Fibroblast of skin of back (primary cell): ENCODE measurements at places on chromosomes 16 and 17.

DNA sequence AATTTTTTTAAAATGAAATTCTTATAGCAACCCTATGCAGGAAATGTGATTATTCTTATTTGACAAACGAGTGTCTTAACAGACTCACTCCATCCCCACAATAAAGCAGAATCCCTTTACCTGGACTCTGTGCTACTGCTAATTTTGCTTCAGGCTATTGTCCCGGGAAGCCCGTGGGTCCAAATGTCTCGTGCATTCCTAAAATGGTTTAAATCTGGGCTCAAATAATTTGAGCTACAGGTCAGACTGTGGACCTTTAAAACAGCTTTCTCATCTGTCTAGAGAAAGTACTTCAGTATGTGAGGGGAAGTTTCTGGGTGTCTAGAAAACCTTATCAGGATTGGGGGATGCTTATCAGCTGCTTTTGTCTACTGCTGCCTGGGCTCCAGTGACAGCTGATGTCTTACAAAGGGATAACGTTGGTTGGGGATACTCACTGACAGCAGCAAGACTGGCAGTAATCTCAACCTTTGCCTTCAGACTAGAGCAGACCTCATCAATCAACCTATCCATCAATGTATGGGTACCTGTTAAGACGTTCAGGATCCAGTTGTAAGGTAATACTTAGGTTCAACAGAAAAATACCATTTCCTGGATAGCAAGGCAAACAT, 197.9 kb upstream of the CDH11 start:
- peak; percentile 18 for DNase-seq

DNA sequence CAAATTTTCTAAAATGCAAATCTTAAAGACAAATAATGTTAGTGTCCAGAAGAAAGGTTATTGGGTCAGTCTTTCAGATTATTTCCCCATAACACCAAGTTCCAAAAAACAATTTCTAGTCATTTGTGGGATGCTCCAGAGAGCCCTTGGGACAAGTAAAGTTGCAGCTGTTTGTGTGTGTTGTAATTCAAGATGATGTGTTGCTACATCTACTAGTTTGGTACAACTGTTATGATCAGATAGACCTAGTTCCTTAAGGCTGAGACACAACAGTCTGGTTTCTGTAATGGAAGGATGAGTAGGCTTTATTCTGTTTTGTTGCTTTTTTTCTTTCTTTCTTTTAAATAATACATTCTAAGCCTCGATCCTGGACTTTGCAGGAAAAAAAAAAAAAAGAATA, 41.9 kb downstream of the PIGL start:
- DNase-seq = no peak

DNA sequence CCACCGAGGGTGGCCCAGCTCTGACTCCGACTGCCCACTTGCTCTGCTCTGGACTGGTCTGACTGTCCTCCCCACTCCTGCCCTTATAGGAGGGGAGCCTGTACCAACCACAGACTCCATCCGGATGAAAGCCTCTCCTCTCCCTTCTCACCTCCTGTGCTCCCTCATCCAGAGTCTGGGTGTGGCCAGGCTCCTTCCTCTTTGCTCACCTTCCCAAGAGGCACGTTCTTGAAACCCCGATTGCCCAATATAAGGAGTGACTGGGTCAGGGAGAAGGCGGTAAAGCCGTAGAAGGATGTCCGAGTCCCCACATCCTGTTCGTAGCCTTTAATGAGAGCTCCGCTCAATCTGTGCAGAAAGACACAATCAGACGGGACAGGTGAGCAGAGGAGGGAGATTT, 17.1 kb downstream of the ST6GALNAC1 start:
- no peak for DNase-seq

DNA sequence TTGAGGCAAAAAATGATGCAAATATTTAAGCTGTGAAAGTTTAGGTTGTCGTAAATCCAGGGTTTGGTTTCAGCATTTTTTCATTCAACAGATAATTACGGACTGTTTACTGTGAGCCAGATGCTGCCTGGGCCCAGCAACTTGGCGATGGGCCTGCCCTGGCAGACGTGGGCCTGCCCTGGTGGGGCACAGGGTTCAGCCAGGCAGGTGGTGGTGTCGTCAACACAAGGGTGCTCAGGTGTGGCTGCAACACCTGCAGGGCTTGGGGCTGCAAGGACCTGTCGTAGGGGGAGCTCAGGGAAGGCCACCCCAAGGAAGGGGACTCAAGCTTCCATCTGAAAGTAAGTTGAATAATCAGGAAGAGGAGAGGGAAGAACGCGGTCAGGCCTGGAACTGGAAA, 15.1 kb downstream of the ZC3H18 start:
- DNase-seq = no peak

DNA sequence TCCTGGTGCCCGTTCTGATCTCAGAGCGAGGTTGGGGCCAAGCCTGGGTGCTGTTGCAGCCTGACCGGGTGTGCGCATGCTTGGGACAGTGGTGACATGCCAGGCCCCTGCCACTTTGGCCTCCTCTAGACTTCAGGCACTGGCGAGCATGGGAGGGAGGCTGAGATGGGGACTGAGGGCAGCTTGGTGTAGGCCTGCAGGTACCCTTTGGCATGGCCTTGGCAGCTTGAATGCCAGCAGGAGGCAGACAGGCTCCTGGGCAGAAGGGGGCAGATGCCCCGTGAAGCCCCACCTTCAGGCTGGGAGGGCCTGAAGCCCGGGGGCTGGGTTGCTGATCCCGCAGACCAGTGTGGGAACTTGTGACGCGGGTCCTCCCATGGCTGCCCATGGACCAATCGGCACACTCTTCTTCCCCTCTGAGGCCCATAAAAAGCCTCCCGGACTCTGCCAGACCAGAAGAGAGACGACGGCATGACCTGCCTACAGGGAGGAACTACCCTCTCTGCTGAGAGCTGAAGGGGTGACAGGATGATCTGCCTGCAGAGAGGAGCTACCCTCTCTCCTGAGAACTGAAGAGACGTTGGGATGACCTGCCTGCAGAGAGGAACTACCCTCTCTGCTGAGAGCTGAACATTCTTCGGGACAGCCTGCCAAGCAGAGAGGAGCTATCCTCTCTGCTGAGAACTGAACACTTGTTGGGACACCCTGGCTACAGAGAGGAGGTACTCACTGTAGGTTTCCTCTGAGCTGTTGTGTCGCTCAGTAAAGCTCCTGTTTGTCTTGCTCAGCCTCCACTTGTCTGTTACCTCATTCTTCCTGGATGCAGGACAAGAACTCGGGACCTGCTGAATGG, 17.5 kb downstream of the RHOT1 start:
- no peak for DNase-seq
